Activated CD8-positive, alpha-beta memory T cell treated with anti-CD3 and anti-CD28 coated beads for 1 hour (primary cell): ENCODE measurements at places on chromosomes 5 and 9.

GRCh38 chr9:135566552-135566951 is 5.0 kb downstream of the PAEP start:
- DNase-seq: no peak

DNA sequence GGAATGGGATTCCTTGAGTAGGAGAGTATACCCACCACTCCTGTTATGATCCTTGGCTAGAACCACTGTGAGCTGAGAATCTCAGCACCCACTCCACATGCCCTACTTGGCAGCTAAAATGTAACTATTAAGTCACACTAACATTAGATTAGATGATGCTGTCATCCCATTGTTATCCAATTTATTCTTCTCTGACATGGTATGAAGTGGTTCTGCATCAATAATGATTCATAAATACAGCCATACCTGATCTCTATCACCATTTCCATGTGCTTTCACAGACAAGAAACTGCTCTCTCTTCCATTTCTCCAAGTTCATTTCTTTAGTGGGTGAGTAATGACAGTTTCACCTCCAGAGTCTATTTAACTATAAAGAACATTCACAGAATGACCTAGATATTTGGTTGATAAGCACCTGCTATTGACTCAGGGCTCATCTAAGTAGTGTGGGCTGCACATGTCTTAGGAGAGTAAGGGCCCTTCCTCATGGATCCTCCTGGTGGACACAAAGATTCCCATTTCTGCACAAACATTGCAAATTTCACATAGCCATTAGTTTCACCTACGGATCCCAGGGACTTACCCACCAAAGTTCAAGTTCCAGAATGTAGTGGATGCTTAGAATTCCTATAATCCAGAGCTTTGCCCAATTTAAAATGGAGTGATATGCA is 187.9 kb downstream of the EBF1 start:
- DNase-seq: no peak

GRCh38 chr9:107299437-107299836 is 16.4 kb downstream of the RAD23B start:
- no peak for DNase-seq

DNA sequence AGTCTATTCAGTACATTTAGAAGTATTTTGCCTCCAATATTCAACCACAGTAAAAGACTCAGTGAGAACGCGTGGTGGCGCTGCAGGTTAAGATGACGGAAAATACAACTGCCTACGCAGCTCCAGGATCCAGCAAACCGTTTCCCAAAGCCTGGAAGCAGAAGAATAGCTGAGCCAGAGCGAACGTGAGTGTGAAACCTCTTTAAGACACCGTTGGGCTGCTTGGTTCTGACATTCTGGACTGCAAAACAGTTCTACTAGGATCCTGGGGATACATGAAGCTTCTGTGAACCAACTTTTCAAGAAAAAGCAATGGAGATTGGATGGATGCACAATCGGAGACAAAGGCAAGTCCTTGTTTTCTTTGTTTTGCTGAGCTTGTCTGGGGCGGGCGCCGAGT is at the start of gene PCDHB16:
PCDHB16 (plus strand) TSS at position 140 of the 400 bp plus-strand sequence; CDS start at position 313, 173 bp downstream.
- DNase-seq: no peak

- no peak for DNase-seq
These were observed 12.1 kb downstream of the MTRR start for GRCh38 chr5:7881091-7881490.

- no peak for DNase-seq
These were observed 22.4 kb upstream of the TRIM52 start for GRCh38 chr5:181283347-181283746.

DNA sequence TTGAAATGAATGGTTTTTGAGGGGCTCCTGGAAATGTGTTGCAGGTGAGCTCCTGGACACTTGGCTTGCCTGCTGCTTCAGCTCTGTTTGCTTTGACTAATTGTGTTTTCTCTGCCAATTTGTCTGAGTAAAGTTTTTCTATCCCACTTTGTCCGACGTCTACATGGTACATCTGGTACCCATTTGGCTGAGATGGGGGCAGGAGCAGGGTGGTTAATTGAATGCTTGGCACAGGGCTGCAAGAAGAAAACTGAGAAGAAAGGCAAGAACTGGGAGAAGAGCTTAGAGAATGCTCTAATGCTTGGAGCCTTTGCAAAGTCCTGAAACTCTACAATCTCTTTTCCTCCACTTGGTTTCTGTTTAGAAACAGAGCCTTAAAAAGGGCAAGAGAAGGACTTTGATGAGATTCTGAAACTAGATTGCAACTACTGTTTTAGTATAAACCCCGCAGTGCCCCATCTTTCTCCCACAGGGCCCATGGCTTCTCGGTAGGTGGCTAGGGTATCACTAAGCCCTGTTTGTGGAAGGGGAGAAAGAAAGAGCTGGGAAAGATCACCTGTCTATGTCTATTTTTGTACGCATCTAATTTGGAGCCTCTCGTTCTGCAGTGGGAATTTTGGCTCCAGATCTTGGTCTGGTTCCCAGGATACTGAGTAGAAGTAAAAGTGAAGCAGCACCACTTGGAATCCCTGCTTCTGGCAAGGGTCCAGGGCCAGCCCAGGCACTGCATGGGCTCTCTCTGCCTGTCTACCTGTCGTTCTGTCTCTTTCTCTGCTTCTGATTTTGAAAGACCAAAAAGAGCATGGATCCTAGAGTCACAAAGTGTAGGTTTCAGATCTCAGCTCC is 214.4 kb downstream of the SEMA6A start:
- DNase-seq: no peak

- DNase-seq: no peak
These were observed 126.9 kb upstream of the ATP10B start for GRCh38 chr5:160978944-160979343.

- DNase-seq: no peak
These were observed 45.5 kb downstream of the SPIN1 start for GRCh38 chr9:88433583-88434255.

GRCh38 chr5:158126442-158127405 is 267.8 kb upstream of the CLINT1 start:
- DNase-seq: no peak

DNA sequence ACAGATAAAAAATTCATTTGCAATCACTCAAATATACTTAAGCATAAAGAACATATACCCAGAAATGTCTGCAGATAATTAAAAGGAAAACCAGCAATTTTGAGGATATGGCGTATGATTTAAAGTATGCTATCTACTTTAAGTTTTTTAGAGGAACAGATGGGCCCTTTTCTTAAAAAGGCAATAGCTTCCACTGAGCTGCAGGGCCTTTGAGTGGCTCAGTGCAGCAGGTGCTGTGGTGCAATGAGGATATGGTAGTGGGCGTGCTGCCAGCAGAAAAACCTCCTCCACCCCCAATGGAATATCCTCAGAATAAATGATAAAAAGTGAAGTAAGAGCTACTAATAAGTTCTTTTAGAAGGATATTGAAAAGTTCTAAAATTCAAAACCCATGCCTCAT is 814.5 kb downstream of the MTRR start:
- no peak for DNase-seq

GRCh38 chr5:159240301-159240870 is 22.7 kb upstream of the UBLCP1 start:
- no peak for DNase-seq

DNA sequence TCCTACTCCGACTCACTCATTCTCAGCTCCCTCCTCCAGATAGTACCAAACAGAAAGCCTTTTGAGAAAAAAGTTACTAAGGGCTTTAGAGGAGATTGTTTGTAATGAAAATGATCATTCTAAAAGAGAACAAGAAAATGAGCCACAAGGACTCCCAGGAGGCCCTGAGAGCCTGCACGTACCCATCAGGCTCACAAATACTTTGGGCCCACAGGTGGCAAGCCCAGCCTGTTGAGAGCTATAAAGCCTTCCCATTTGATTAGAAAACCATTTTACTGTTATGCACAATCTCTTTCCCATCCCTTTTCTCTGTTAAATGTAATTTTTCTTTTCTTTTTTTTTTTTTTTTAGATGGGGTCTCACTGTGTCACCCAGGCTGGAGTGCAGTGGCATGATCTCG is 136.1 kb downstream of the LHFPL2 start:
- no peak for DNase-seq

DNA sequence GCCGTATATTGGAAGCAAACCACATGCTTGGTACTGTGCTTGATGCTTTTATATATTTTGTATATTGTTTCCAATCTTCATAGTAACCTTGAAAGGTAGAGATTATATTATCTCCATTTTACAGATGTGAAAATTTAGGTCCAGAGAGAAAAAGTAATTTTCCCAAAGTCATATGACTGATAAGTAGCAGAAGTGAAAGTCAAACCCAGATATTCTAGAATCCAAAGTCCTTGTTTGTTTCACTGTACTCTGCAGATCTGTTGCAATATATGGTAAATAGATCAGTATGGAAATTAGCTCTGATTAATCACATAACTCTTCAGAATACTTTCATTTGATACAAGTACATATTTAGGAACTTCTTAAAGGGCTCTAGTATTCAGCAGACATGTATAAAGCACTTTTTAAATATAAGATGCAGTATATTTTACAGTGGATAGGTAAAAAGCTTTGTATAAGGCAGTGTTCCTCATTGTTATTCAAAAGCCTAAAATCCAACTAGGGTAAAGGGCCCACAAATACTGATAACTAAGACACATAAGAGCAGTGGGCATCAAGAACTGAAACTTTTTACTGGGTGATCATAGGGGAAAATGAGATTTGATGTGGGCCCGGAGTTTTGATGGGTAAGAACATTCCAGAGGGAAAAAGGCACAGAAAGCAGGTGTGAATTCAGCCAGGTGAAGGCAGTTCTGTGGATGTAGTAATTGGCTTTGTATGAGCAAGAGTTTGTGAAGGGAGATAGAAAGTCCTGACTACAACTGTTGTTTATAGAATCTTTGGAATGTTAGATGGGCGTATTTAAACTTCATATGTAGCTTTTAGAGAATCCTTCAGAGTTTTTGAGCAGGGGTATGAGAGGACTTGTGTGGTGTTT is 25.0 kb downstream of the NDFIP1 start:
- no peak for DNase-seq

DNA sequence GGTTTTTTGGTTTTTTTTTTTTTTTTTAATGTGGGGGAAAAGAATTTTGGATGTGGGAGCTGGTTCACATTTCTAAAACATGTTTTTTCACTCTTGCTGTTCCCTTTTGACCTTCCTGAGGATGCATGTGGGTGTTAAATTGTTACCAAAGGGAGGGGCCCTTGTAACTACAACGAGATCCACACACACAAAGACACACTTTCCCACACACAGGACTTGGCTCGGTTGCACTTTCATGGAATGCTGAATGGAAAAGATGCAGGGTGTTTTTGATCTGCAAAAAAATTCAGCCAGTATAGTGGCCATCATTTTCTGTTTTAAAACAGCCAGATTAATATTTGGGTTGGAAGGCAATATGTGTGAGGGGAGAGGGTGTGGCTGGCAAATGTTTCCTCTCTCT is 576.9 kb downstream of the EBF1 start:
- no peak for DNase-seq

DNA sequence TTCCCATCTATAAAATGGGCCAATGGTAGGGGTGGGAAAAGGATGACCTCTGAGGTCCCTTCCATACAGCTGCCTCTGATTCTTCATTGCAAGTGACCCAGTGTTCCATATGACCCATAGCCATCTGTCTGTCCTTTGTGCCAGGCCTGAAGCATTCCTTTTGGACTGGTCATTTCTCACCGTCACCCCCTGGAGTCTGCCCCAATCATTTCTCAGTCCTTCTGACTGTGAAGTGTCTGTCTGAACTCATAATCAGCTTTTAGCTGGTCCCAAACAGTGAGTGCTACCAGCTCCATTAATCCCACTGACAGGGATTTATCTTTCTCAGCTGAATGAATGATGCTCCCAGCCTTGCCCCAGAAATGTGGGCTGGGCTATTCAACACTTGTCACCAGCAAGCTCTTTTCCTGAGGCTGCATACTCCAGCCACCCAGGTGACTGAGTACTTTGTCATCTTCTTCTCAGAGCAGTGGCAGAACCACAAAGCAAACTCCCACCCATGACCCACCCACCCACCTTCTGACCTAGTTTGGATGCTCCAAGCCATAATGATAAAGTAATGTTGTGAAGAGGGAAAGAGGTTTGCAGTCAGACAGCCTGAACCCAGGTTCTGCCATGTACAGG is 37.4 kb downstream of the KCNIP1 start:
- DNase-seq: no peak

DNA sequence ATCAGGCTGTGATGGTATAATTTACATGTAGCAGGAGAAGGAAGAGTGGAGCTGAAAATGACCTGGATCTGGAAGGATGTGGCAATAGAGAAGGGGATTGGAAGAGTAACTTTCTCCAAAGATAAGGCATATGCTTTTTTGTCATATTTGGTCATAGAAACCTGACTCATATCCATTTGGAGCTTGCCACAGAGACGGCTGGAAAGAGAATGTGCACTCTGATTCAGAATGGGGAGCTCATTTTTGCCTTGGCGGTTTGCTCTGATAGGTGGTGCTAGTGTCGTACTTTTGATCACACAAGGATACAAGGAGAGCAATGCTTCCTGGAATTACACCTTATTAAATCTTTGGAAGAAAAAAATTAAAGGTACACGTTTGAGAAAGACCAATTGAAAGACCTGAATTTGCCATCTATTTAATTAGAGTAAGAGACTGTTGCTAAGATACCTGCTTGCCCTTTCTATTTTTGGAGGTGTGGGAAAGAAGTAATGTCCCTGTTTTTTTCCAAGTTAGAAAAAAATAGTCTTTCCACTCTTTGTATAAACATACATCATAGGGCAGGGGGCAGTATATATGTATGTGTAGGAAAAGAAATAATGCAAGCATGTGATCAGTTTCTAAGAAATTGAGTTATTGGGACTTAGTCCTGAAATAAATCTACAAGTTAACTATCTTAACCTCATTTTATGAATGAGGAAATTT is 5.4 kb downstream of the LSM11 start:
- DNase-seq: no peak

DNA sequence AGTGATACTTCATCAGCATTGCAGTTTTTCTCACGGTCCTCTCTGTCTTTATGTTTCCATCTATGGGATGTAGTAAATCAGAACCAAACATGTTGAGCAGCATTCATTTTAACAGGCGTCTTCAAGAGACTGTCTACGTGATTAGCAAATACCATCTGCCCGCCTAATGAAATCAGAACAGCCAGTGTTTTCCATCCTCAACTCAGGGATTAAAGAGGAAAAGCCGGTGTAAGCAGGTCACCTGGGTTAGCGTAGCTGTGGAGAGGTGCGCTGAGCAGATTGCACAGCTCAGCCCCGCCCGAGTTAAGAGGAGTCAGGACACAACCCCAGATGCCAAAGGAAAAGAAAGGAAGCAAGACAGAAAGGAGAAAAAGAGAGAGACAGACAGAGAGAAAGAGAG is 54.3 kb upstream of the ANKRD33B start:
- DNase-seq: no peak
